SJSA1 (cell line): ENCODE measurements at places on chromosomes 3 and 15. TPM values are rescaled to one million over a fixed set of nuclear protein-coding genes. Genes with fewer than 3 reads are reported as not detected.

The CD200 gene
- not detected in 2 replicates for total RNA-seq

The TRIM42 gene
- total RNA-seq = not detected in 2 replicates

The PLA2G4D gene
- not detected in 2 replicates for total RNA-seq

The TLR9 gene
- total RNA-seq = not detected in 2 replicates

The TOPBP1 gene
- total RNA-seq = 35.7 and 58.0 TPM in 2 replicates

The GOLGA8M gene
- 1.6 and 3.5 TPM in 2 replicates for total RNA-seq

The KNG1 gene
- not detected in 2 replicates for total RNA-seq

- no peak for DNase-seq
Observed at GRCh38 chr15:67185051-67185450, 69.4 kb downstream of the AAGAB start.

GRCh38 chr15:88178631-88179030 lies 77.9 kb downstream of the NTRK3 start:
- DNase-seq = no peak

GRCh38 chr15:64739156-64739555 lies 36.2 kb downstream of the RBPMS2 start:
- DNase-seq = no peak

DNA sequence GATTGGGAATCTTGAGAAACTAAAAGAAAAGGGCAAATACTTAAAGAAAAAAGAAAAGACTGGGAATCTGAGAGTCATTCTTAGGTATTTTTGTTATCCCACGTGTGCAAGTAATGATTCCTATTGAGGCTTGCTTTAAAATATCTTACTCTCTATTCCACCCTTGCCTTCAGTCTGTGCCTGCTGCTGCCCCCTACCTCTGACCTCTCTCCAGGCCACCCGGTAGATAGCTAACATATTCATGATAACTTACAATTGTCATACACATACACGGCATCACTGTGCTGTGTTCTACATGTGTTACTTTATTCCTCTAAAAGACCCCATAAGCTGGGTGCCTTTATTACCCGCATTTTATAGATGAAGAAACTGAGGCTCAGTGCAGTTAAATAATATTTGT lies 27.8 kb upstream of the ATP13A3 start:
- no peak for DNase-seq

GRCh38 chr15:34501131-34501530 lies 63.5 kb upstream of the GOLGA8A start:
- no peak for DNase-seq

DNA sequence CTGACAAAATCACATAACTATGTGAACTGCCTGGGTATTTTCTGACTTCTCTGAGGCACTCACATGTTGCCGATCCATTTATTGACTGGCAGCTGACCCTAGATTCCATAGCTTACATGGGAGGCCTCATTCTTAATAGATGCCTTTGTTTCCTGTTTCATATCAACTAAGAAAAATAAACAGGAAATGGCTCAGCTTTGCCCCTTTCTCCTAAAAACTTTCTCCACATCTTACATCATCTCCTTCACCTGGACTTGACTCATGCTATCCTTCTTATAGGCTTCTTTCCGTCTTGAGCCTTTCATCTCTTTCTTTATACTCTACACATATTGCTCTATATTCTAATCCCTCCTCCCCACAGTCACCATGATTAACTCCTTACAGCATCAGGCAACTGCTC lies 38.0 kb downstream of the TXNRD3 start:
- no peak for DNase-seq

- no peak for DNase-seq
Observed at GRCh38 chr3:107212618-107213017, 164.6 kb upstream of the CCDC54 start.

GRCh38 chr3:50502584-50503423 lies 630 bp downstream of the CACNA2D2 start:
- DNase-seq = no peak

DNA sequence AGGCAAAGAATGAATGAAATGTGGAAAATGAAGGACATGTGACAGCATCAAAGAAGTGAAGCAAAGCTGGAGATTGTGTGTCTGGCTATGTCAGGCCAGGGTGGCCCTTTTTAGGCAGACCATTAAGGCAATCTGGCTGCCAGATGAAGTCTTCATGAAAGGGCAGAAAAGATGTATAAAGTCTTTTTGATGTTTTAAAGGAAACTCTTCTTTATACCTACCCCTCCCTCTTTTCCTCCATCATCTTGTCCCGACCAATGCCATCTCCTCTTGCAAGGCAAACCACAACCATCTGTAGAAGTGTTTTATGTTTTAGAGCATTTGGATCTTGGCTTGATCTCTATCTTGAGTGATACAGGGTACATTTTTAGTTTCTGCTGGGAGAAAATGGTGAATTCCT lies 259.2 kb downstream of the LSAMP start:
- no peak for DNase-seq

DNA sequence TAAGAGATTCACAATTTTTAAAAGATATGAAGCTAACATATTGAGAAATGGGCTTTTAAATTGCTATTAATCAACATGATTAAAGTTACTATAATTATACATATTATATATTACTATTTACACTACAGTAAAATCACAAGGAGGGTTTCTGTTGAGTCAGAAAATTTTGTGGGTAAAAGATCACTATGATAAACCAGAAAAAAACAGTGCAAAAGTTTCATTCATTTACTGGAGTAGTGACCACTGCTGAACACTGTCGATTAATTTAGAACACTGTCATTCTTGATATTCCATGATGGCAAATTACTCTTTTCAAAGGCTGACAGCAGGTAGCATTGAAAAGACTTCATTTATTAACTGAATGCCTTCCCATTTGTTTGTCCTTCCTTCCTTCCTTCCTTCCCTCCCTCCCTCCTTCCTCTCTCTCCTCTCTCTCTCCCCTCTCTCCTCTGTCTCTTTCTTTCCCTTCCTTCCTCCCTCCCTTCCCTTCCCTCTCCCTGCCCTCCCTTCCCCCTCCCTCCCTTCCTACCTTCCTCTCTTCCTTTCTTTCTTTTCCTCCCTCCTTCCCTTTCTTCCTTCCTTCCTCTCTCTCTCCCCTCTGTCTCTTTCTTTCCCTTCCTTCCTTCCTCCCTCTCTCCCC lies 9.1 kb upstream of the RPL35A start:
- DNase-seq = no peak

GRCh38 chr15:33226559-33227181 lies 32.2 kb upstream of the FMN1 start:
- no peak for DNase-seq

DNA sequence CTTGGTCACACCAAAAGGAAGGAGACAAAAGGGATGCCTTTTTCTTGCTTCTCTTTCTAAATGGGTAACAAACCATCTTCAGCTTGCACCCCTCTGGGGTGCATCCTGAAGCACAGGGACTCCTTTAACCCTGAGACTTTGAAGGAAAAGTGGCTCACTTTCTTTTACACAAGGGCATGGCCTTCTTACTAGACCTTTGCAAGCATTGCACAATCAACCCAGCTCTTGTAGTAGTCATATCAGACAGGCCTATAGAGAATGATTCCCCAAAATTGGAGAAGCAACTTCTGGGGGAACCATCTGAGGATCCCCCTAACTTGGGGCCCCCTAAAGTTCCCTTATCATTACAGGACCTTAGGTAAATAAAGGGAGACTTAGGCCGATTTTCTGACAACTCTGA lies 56.1 kb upstream of the GK5 start:
- DNase-seq = no peak

- no peak for DNase-seq
Observed at GRCh38 chr3:195175076-195175475, 95.9 kb downstream of the XXYLT1 start.

DNA sequence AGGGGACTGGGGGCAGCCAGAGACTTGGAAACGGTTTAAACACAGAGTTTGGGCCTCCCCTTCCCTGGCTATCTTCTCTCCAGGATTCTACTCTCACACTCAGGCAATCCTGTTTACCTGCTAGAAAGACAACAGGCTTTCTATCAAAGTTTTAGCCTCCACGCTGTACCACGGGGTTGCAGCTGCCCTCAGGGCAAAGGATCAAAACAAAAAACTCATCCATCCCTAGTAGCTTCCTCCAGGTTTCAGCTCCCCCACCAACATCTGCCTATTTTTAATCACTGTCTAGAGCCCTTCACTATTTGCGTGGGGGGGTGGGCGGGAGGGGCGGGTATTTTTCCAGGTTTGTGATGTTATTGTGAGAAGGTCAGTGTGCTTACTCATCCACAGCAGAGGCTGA lies 286.8 kb upstream of the TRIM42 start:
- DNase-seq = no peak

GRCh38 chr15:39188314-39188713 lies 392.6 kb upstream of the THBS1 start:
- no peak for DNase-seq

- no peak for DNase-seq
Observed at GRCh38 chr3:37661615-37662306, 199.9 kb upstream of the CTDSPL start.

GRCh38 chr3:182729903-182730674 lies 63.2 kb upstream of the ATP11B start:
- no peak for DNase-seq

GRCh38 chr3:66378256-66378655 lies 122.6 kb downstream of the LRIG1 start:
- no peak for DNase-seq

GRCh38 chr3:157633241-157633640 lies 130.0 kb upstream of the VEPH1 start:
- no peak for DNase-seq

- DNase-seq = no peak
Observed at GRCh38 chr15:74709011-74709410, 13.2 kb upstream of the EDC3 start.
